T1000 (cell line): ENCODE measurements at places on chromosomes 2 and 18.

DNA sequence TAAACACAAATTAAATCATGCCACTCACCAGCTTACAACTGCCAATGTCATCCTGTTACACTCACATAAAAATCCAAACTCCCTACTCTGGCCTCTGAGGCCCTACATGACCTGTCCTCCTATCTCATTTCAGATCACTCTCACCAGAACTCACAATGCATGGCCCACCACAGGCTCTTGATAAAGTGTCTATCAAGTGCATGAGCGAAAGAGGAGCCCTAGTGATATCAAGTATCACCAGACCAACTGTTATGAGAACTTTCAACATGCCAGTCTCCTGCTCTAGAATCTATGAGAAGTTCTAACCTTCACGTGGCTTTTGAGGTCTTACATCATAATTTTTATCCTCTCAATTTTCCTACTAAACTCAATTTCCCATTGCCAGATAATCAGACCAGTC lies 76.4 kb upstream of the CD226 start:
- no peak for DNase-seq

DNA sequence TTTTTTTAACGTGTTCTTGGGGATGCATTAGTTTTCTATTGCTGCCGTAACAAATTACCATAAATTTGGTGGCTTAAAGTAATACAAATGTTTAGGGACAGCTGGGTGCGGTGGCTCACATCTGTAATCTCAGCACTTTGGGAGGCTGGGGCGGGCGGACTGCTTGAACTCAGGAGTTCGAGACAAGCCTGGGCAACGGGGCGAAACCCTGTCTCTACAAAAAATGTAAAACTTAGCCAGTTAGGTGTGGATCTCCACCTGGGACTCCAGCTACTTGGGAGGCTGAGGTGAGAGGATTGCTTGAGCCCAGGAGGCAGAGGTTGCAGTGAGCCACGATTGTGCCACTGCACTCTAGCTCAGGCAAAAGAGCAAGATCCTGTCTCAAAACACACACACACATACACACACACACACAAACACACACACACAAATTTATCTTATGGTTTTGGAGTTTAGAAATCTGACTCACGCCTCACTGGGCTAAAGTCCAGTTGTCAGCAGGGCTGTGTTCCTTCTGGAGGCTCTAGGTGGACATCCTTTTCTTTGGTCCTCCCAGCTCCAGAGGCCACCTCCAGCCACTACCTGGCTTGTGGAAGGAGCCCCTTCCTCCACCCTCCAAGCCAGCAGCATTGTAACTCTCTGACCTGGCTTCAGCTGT lies 76.1 kb downstream of the SEPTIN10 start:
- DNase-seq, result no peak

GRCh38 chr2:196427986-196428634 lies 211.4 kb upstream of the CCDC150 start:
- DNase-seq, result no peak

DNA sequence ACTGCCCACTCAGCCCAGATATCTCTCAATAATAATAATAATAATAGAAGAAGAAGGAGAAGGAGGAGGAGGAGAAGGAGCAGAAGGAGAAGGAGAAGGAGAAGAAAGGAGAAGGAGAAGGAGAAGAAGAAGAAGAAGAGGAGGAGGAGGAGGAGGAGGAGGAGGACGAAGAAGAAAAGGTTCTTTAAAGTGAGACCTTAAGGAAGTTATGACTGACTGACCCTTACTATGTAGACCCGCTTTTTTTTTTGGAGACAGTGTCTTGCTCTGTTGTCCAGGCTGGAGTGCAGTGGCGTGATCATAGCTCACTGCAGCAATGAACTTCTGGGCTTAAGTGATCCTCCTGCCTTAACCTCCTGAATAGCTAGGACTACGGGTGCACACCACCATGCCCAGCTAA lies 88.9 kb upstream of the RFX8 start:
- no peak for DNase-seq

DNA sequence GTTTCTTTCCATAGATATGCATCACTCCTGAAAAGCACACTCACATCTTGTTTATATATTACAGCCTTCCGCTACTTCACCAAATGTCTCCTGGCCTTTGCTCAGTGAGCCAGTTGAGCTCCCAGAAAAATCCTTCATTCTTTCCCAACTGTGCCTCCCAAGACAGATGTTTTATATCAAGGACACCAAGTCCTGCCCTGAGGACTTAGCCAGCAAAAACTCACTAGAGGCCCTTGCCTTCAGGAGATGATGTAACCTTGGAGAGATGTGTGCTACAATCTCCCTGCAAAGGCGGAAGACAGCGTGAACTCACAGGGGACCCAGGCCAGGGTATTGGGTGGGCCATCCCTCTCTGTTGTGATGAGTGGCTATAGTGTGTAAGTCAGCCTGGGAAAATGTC lies 86.1 kb upstream of the CTAGE1 start:
- DNase-seq, result peak; percentile 16

GRCh38 chr2:22487036-22487435 lies 897.9 kb upstream of the KLHL29 start:
- DNase-seq, result no peak

DNA sequence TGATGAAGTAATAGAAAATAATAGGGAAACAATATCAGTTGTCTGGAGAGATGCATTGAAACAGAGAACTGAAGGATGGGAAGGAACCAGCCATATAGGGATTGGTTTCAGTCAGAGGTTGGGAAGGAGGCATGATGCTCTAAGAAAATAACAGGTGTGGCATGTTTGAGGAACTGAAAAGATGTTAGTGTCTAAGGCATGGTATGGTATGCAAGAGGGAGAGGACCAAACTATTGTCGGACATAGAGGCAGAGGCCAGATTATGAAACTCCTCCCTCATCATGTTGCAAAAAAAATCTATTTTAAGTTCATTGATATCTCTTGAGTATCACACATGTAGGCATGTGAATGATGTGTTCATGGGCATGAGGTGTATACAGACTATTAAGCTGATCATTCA lies 48.9 kb upstream of the EMILIN2 start:
- DNase-seq, result no peak

DNA sequence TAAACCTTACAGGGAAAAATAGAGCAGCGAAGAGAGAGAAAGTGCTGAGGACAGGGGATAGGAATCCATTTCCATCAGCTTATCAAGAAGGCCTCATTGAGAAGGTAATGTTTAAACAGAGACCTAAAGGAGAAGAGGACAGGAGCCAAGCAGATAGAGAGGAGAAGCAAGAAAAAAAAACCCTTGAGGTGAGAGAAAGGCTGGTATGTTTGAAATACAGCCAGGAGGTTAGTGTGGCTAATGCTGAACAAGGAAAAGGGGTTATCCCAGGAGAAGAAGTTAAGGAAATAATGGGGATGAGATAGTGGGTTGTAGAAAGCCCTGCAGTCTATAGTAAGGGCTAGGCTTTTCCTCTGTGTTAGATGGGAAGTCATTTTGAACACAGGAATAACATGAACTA lies 90.8 kb downstream of the GRB14 start:
- DNase-seq, result no peak

- DNase-seq, result no peak
These were observed 1186.2 kb upstream of the FAM98A start for GRCh38 chr2:34785206-34785785.

GRCh38 chr18:65343571-65343970 lies 407.2 kb upstream of the CDH7 start:
- no peak for DNase-seq

DNA sequence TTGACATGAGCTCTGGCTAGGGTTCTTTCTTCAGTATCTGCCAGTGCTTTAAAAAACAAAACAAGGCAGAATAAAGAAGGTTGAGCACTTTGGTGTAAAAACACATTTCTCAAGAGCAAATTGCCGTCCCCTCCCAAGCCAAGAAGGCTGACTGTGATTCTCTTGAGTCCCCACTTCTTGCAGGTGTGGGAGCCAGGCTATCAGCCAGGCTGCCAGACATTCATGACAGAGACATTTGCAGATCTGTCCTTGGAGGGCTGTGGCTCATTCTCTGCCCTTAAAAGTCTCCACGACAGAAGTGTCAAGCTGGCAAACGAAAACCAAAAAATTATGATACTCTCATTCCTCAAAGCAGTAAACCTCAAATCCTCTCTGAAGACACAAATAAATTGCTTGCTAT lies 749.3 kb upstream of the HS6ST1 start:
- no peak for DNase-seq

DNA sequence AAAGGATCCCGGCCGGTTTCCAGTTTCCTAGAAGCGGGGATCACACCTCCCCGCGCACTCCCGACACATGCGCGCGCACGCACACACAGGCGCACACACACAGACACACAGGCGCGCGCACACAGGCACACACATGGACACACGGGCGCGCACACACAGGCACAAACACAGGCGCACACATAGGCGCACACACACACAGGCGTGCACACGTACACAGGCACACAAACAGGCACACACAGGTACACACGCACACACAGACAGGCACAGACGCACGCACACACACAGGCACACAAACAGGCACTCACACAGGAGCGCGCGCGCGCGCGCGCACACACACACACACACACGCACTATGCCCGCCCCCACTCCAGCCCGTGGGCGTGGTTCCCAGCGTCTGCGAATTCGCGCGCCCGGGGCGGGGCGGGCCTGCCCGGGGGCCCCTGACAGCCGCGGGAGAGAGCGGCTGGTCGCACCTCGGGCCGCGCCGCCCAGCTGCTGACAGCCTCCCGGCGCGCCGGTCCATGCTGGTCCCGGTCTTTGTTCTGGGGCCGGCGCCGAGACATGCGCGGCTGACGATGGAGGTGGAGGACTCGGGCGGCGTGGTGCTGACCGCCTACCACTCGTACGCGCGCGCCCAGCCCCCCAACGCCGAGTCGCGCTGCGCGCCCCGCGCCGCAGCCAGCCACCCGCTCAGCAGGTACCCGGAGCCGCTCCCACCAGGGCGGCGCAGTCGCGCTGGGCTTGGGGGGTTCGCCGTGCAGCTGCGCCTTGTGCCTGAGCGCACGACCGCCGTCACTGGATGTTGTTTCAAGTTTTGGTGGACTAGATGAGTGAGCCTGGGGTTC lies at the start of gene ARHGAP28:
ARHGAP28 (plus strand) TSS at position 470 of the 845 bp plus-strand sequence; CDS start at position 576, 106 bp downstream.
- DNase-seq, result peak; percentile 74

DNA sequence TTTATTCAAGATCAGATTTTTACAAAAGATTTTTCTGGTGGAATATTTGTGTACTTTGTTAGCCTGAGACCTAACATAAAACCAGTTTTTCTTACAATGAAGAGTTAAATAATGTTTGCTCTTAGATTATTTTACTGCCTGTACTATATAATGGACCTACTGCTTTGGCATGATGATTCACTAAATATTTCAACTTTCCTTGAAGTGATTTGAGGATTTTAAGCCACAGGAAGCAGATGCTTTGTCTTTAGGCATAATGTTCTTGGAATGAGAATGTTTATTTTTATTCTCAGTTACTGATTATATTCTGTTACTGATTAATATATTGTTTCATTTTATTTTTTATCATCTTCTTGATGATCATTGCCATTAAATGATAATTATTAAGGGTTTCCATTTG lies 175.3 kb upstream of the LRP1B start:
- no peak for DNase-seq

DNA sequence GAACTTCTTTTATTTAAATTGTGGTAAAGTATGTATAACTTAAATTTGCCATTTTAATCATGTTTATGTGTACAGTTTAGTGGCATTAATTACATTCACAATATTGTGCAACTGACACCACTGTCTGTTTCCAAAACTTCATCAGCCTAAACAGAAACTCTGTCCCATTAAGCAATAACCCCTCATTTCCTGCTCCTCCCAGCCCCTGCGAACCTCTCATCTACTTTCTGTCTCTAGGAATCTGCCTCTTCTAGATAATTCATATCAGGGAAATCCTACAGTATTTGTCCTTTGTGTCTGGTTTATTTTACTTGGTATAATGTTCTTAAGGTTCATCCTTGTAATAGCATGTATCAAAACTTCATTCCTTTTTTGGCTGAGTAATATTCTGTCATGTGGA lies 75.1 kb downstream of the BOLA3 start:
- DNase-seq, result no peak

GRCh38 chr2:232449964-232450363 lies 6.0 kb upstream of the ALPI start:
- DNase-seq, result no peak
